ENCODE measurements at places on chromosomes 7 and 10.

DNA sequence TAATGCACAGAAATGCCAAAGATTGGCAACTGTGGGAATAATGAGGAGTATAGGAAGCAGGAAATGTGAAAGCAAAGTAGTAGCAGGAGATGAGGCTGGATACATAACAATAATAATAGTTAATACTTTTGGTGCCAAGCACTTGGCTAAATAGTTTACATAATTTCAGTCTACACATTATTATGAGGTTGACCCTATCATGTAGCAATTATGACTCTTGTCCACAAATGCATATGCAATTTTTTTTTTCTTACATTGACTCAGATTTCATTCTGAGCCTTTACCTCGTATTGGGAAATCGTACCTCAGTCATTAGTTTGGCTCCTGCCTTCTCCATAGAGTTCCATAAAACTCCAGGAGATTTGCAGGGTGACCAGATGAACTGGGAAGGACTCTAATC, 219.9 kb downstream of the SUGCT start:
- DNase-seq, result no peak

GRCh38 chr10:73991884-73992245, 6.1 kb upstream of the VCL start:
- peak; percentile 86 for DNase-seq

GRCh38 chr7:42625421-42625820, 286.4 kb downstream of the C7orf25 start:
- DNase-seq, result no peak

GRCh38 chr10:24242562-24242961, 33.6 kb downstream of the KIAA1217 start:
- DNase-seq, result no peak

- no peak for DNase-seq
Measured at GRCh38 chr10:118875087-118875486, 120.3 kb upstream of the CACUL1 start.

DNA sequence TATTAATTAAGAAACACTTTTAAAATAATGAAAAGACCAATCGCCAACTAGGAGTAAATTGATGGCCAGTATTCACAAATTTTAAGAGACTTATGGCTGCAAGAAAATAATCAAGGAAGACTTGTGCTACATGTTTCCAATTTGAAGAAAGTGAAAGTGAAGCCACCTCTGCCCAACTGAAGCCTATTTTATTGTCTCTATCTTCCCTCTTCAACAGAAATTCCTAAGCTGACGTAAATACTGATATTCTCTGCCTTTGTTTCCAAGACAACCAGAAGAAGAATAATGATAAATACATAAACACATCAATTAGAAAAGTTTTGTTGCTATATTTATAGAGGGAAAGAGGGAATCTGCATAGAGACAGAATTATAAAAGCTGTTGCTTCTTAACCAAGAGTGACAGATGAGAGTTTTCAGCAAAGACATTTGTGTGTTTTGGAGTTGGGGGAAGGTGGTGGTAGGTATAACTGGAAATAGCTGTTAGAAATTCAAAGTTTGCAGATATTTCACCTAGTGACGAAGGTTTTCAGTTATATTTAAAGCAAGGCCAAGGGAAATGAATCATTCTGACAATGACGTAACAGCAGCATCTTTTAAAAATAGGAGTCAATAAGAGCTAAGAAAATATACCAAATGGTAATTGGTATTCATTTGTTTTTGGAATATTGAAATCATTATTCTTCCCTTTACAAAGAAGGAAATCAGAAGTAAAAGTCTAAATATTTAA, 576.6 kb upstream of the SORCS1 start:
- DNase-seq, result no peak

- DNase-seq, result no peak
Measured at GRCh38 chr7:130350945-130351790, 6.6 kb downstream of the CPA5 start.

DNA sequence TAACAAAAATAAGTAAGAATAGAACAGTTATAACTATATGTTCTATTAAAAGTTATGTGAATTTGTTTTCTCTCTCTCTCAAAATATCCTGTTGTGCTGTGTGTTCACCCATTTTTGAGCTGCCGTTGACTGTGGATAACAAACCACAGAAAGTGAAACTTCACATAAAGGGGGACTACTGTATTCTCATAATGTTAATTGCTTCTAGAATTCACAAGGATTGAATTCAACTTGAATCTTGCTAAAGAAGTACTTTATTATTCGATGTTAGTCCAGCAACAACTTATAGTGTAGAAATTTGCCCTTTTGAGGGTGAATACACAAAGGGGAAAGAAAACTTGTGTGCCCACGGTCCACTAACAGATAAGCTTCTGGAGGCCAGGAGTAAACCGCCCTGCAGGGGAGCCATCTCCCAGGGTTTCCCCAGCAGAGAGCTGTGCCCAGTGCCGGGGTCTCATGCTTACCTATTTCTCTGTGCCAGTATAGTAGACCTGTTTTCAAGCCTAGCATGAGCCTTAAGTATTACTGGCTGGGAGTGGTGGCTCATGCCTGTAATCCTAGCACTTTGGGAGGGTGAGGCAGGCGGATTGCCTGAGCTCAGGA, 87.1 kb downstream of the KAT6B start:
- no peak for DNase-seq

- no peak for DNase-seq
Measured at GRCh38 chr10:20277820-20278219, 461.6 kb downstream of the PLXDC2 start.

DNA sequence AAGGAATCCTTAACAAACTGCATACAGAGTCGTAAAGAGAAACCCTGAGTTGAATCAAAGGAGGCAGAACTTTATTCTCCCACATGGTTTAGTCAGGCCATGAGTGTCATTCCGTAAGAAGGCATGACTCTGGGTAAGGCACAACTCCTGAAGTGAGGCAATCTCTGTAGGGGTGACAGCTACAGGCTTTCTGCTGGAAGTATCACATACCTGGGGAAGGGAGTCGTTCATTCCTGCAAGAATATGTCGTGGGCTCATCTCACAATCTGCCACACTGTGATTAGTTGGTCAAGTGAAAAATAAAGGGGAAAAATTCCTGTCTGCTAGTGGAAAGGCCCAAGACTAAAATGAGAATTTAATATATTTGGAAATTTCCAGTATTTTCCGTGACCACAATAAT, 392.6 kb downstream of the POM121L12 start:
- DNase-seq, result no peak

- DNase-seq, result no peak
Measured at GRCh38 chr10:124998624-124999291, 56.8 kb downstream of the ZRANB1 start.

GRCh38 chr10:16883084-16883483, 65.9 kb upstream of the RSU1 start:
- DNase-seq, result no peak

- peak; percentile 6 for DNase-seq
Measured at GRCh38 chr10:123009105-123009820, 457 bp downstream of the ACADSB start.

DNA sequence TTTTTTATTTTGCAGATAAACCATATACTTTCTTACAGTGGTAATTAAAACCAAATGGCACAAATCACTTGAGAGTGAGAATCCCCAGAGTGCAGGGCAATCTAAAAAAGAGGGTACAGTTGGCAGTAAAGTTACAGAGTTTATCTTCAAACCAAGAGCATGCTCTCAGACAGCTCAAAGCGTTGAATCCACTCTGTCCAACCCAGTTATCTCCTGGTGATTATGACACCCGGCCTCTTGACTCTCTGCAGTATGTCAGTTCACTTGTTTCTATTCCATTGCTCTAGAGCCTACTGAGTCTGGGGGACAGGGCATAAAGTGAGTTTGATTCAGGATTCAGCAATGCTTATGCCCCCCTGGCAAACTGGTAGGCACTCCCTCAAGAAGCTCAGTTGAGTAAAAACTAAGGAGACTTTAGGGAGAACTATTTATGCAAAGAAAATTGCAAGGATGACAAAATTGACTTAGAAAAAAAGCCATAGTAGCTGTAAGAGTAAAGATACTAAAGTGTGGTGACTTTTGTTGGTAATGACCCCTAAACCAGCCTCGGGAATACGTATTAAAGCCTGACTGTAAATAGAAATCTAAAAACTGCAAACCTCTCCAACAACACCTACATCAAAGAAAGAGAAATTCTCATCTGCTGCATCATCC, 55.5 kb downstream of the COL1A2 start:
- DNase-seq, result no peak

GRCh38 chr7:20470726-20471125, 140.0 kb downstream of the ITGB8 start:
- DNase-seq, result no peak

DNA sequence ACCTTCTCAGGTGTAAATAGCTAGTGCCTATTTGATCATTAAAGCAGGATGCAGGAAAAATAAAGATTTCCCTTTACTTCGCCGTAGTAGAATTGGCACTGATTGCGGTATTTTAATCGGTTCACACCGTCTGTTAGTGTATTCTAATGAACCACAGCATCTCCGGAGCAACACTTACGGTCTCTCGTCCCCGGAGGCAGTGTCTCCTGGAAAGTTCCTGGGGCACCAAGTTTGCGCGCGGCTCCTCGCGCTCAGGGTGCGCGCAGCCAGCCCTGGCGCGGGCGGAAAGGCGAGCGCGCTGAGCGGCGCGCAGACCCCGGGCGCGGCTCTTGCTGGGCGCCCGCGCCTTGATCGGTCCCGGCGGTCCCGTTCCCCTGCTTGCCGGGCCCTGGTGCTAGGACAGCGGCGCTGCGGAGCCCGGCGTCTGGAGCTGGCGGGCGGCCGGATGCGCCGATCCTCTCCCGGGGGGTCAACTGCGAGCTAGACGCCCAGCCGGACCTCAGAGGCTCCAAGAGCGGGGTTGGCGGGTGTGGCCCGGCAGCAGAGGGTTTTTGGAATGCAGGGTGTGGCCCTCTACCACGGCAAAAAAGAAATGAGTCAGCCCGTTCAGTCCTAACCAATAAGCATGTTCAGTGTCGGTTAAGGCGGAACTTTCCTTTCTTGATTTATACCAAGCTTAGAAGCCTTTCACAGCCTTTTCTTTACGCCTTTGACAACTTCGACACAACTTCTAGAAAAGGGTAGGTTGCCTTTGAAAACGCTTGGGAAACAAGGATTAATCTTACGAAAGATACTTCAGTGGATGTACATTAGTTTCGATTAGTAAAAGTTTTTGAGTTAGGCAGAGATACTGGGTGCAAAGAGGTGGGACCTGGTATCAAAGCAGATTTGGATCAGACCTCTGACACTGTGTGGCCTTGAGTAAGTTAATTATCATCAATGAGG, 166.8 kb upstream of the ASAH2 start:
- peak; percentile 26 for DNase-seq

GRCh38 chr10:110530131-110530831, 32.6 kb downstream of the DUSP5 start:
- DNase-seq, result no peak
